ENCODE measurements at places on chromosomes 6 and 20. TPM values are rescaled to one million over a fixed set of nuclear protein-coding genes. Genes with fewer than 3 reads are reported as not detected.

DNA sequence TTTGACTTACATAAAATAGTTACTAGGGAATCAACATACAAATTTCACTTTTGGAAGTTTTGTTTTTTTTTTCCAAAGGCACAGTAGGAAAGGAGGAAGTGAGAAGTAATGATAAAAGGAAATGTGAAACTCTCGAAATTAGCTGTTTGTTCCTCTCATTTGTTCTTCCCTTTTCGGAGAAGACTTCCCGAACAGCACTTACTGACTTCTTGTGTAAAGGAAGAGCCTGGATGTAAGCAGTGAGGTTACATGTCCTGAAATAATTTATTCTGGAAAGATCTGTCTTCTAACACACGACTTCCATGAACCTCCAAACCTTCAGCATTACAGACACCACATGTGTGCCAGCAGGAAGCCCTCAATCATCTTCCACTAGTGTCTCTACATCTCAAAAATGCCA, 59.1 kb downstream of the KIF16B start:
- DNase-seq = peak; percentile 66

GRCh38 chr6:158697811-158698210, 48.0 kb downstream of the SYTL3 start:
- DNase-seq = no peak

DNA sequence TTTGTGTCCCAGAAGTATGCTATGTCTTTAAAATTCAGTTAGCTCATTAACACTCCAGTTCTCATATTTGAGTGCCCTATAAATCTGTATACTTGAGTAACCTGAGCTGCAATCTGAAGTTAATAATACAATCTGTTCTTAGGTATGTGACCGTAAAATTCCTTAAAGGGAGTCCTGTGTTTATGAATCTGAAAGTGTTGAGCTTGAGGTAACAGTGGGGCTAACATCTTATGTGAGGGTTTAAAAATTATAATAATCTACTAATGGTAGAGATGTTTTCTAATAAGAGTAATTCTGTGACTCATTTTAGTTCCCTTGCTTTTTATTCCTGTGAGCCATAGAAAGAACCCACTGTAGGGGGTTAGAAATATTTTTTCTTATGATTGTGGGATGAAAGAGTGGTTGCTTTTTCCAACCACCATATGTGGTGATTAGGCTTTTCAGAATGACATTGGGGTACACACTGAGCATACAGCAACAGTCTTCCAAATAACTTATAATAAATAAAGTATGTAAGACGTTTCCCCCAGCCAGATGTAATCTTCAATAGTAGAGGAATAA, 121.2 kb downstream of the BCKDHB start:
- DNase-seq = no peak

DNA sequence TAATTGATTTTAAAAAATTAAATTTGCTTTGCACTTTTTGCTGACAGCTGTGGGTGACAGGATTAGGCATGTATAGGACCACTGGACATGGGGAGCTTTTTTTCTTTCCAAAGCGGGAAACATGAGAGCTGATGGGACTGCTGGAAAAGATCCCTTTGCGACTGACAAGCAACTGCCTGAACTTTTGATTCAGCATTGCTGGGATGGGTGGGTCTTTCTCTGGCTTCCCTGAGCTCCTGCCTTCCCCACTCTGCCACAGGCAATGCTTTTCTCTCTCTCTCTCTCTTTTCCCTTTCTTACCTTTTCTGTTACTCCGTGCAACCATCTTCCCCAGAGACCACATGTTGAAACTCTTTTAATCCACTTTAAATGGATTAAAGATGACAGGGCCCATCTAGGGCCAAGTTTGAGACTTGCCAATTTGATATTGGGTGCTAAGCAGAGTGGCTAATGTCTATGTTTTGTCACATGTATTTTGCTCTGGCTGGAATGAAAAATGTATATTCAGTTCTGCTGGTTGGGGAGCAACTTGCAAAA, 33.5 kb upstream of the TPD52L1 start:
- no peak for DNase-seq

- DNase-seq = no peak
These were observed 176.9 kb downstream of the FOXA2 start for GRCh38 chr20:22407237-22408193.

DNA sequence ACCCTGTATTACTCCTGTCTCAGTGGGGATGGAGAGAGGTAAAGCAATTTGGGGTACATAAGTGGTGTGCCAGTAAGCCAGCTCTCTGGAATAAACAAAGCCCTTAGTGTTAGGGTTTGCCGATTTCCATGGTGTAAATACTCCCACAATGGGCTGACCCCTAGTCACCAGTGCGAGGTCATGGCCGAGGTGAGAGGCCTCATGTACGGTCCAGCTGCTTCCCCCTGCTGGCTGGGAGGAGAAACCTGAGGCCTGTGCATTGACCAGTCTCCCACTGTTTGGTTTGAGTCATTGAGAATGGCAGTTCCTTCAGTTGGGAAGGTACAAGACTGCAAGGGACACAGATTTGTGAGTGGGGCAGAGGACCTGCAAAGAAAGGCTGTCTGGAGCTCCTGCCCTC, 382.0 kb downstream of the CDH26 start:
- DNase-seq = no peak

- no peak for DNase-seq
These were observed 236.4 kb upstream of the PRDM1 start for GRCh38 chr6:105849746-105850145.

DNA sequence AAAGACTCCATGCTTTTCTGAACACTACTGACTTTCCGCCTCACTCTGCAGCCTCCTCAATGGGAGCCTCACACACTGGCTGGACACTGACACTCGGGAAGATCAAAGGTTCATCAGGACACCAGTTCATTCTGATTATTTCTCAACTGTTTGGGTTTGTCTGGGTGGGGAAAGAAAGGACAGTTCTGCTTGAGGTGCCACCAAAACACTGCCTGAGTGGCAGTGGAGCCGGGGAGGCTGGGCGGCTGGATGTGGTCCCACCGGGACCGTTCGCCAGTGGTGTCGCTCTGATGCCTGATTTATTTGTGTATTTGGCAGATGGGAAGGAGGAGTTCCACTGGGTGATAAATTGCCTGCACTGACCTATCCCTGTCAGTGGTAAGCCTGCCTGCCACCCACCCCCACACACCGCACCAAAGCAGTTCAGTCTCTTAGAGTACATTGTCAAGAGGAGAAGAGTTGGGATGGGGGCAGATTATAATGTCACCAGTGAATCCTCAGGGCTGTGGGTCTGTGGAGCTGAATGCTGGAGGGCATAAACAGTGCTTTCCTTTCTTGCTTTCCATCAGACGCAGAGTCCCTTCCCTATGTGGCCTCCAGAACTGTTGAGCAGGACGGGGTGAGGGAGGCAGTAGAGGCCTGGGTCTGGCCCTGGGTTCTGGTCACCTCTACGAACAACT, 49.8 kb downstream of the EDN1 start:
- DNase-seq = no peak

DNA sequence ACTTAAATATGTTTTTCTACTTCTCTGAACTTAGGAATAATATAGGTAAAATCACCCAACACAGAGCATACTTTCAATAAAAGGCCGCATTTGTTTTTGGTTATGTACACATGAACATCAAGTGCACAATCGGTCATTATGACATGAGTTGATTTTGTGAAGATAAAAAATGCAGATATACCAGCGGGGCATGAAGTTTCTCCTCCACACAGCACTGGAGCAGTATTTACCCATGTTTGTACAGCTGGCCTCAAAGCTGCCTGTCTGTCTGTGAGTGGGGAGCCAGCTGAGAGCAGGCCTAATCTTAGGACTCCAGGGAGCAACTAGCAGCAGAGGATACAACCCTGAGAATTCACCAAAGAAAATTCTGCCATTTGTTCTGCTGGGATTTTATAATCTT, 206.5 kb downstream of the TPBG start:
- peak; percentile 18 for DNase-seq

- DNase-seq = peak; percentile 79
These were observed 358.9 kb upstream of the SASH1 start for GRCh38 chr6:147983581-147984366.

DNA sequence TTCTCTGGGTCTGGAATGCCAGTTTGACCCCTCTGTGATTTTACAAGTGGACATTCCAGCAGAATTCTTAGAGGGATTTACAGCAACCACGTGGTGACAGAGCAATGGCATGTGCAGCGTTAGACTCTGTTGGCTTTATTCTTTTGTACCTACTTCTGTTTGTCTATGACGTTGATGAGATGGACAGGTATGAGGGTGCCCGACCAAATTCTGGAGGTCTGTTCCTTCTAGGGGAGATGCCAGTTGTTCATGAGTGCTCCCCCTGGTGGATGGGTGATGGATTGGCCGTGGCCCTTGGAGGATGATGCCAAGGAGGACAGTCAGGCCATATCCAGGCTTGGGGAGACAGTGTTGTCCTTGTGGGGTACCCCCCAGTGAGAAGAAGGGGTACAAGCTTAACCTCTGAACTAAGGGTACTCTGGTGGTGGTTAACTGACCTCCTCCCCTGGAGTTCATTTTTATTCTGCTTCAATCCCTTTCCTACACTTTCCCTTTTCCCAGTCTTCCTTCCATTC, 198.6 kb downstream of the DTNBP1 start:
- no peak for DNase-seq

DNA sequence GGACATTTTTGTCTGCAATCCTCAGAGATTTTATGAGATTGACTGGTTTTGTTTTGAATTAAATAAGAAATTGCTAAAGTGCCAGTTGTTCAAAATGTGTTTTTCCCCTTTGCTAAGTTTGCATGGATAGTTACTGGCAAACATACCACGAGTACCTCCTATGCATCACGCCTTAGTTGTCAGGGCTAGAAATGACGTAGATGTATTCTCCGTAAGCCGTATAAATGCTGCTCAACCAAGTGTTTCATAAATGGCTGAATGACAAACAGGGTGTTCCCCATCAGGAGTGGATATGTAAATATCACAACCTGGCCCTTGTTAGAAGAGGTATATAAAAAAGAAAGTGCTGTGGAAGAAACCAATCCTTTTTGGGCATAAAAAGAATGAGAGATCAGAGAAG, 341.1 kb upstream of the ZFP64 start:
- DNase-seq = no peak

GRCh38 chr6:47413752-47414422, 63.7 kb upstream of the CD2AP start:
- DNase-seq = peak; percentile 86

GRCh38 chr20:62066983-62067433, 1.3 kb upstream of the TAF4 start:
- DNase-seq = peak; percentile 53

DNA sequence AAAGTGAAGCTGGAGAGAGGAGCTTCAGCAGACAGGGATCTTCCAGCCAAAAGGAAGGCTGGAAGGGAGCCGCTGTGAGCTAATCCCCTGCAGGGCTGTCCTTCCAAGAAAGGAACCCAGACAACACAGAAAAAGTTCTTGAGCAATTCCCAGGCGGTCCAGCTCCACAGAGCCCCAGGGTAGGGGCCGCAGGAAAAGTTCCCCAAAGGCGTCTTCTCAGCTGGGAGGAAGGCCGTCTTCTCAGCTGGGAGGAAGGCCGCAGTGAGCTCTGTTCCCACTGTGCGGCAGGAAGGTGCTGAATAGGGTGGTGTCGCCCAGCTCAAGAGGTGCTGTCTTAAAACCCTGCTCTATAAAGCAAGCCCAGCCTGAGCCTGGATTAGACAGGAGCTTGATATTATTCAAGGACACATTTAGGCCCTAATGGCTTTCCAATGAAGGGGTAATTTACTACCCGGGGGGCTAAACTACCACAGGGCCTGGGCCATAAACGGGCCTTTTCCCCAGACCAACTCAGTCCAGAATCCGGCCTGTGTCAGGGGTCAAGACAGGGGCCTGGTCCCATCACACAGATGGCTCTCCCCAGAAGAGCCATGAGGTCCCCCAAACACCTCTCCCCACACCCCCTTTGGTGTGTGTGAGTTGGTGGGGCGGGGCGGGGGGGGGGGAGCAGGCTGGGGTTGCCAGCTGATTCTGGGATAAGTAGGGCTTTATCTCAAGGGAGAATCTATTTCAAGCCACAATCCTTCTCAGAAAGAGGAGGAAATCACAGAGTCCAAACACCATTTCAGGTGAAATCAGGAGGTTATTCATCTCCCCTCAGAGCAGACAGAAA, 103.6 kb downstream of the NOL4L start:
- DNase-seq = no peak

DNA sequence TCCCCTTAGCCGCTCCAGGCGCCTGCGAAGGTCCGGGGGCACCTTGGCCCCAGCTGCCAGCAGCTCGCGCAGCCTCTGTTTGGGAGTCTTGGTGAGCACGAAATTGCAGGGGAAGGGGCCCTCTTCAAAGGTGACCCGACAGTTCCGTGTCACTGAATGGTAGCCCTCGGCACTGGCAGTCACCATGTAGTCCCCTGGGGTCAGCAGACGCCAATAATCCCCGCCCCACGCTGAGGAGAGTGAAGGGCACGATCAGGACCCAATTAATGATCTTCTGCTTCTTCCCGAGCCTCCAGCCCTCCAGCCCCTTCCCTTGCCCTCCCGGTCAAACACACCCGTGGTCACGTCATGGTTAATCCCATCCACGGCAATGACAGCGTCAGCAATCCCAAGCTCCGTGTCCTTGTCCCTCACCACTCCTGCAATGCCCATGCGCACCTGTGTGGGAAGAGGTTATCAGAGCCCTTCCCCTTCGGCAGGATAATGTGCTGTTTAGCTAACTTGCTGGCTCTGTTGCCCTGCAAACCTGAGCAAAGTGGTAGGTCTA, 6.2 kb downstream of the CPXM1 start:
- DNase-seq = no peak

GRCh38 chr6:44439270-44440045, 52.0 kb downstream of the CDC5L start:
- DNase-seq = peak; percentile 33

- DNase-seq = no peak
These were observed 164.2 kb upstream of the TNFAIP3 start for GRCh38 chr6:137702791-137703424.

Gene TMC2
- total RNA-seq = not detected

Gene CUL9
- total RNA-seq = 16.8 TPM

Gene CNKSR3
- 14.0 TPM for total RNA-seq

Gene MEP1A
- not detected for total RNA-seq

Gene MLIP
- total RNA-seq = 21.6 TPM

Gene BPIFB2
- not detected for total RNA-seq

Gene BCL2L1
- 27.5 TPM for total RNA-seq

Gene CPXM1
- 41.5 TPM for total RNA-seq

Gene C20orf141
- total RNA-seq = not detected

Gene OTOR
- 0.35 TPM for total RNA-seq

Gene LAMA2
- total RNA-seq = 165 TPM

Gene MAFB
- total RNA-seq = 6.3 TPM

Gene INSM1
- total RNA-seq = 0.04 TPM
